DND-41 (cell line): ENCODE measurements at places on chromosomes 6 and 20.

GRCh38 chr20:3248167-3248992, 9.4 kb upstream of the SLC4A11 start:
- no peak for DNase-seq

DNA sequence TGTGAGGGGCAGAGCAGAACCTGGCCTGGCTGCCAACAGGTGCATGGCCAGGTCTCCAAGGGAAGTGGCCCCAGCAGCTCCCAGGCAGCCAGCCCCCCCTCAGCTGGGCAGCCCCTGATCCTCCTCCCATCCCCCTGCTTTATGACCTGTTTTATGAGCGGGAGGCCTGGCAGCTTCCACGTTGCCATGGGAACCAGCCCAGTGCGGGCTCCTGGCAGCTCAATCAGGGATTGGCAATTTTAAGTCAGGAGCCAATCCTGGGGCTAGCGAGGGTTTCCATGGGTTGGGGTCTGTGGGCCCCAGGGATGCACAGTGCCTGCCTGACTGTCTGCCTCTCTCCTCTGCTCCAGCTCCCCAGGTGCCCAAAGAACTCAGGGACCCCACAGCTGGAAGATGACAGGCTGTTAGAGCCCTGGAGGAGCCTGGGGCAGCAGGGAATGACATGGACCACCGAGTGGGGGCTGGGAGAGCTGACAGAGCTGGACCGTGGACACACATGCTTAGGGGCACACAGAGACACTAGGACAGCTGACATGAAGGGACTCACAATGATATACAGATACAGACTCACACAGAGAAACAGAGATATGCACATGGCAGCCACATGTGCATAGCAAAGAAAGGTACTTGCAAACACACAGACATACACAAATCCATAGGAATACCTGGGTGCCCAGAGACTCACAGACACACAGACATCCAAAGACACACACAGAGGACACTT, 56.5 kb upstream of the SIRPA start:
- DNase-seq: no peak

DNA sequence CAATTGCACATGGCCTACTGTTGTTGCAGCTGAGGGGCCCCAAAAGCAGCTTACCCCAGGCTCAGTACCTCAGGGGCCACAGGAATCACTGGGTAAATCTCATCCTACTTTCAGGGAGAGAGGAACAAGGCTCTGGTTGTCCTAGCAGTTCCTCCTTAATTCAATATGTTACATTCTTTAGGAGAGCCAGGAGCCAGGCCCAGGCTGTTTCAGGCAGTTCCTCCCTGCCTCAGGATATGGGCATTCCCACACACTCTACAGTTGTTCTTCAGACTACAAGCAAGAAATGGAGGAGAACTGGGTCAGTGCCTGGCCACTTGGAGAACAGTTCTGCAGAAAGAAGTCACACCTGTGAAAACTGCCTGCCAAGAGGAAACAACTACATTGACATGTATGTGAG, 9.6 kb upstream of the BTN3A2 start:
- no peak for DNase-seq

DNA sequence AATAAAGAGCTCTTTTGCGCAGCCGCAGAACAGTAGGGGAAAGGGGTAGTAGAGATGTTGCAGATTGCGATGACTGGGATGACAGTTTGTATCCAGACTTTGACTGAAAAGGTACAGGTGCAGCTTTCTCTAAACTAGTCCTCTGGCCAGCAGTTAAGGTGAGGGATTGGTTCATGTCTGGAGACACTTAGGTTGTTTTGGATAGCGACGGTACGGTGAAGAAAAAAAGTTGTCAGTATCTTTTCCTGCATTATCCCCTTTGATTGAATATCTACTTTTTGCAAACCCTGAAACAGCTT, 537 bp downstream of the PRR3 start:
- no peak for DNase-seq

DNA sequence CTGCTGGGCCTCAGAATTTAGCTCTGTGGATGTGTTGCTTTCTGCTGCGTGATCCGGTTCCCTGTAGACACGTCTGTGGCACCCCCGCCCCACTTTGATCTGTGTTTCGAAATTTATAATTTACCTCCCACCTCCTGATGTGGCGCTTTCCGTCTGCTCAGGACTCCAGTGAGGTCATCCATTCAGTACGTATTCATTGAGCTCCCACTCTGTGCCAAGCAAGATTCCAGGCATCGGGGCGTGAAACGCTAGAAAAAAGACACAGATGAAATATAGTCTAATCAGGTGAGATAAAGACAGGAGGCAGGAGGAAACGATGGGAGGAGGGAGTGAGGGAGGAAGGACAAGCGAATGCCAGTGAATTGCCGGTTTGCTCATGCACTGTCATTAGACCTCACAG, 431.9 kb upstream of the SULF2 start:
- no peak for DNase-seq

- DNase-seq: no peak
Observed at GRCh38 chr6:18473755-18474154, 86.6 kb downstream of the RNF144B start.

DNA sequence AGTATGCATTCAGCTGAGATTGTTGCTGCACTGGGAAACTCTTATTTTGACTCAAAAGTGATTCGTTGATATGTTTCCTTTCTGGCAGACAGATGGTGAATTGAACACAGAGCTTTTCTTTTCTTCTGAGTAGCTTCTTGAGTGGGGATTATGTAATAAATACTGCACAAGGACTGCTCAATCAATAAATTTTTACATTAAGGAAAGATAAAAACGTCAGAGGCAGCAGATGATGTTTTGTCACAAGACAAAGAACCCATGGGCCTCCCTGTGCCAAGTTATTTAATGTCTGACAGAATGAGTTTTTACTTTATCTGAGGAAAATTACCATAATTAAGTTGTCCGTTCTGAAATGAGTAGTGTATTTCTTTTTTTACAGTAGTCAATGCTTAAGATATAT, 460.3 kb downstream of the UTRN start:
- no peak for DNase-seq

- no peak for DNase-seq
Observed at GRCh38 chr6:165487347-165487746, 175.7 kb downstream of the PDE10A start.

DNA sequence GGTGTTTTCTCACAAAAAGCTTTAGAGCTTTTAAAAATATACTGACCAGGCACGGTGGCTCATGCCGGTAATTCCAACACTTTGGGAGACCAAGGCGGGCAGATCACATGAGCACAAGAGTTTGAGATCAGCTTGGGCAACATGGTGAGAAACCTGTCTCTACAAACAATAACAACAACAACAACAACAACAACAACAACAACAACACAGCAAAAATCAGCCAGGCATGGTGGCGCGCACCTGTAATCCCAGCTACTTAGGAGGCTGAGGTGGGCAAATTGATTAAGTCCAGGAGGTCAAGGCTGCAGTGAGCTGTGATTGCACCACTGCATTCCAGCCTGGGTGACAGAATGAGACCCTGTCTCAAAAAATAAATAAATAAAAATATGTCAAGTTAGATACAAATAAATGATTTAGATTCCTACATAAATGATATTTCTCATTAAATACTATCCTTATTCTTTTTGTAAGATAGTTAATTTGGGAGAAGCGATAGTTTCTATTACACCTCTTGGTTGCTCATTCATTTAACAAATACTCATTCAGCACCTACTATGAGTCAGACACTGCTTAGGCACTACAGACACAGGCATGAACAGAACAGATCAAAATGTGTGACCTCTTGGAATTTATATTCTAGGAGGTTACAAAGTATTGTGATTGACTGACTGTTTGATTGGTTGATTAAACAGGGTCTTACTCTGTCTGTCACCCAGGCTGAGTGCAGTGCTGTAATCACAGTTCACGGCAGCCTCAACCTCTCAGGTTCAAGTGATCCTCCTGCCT, 83.5 kb upstream of the BEND3 start:
- no peak for DNase-seq
